ENCODE measurements at places on chromosomes 7 and 10. TPM values are rescaled to one million over a fixed set of nuclear protein-coding genes. Genes with fewer than 3 reads are reported as not detected.

DTX2 gene
- 21.6 TPM for total RNA-seq

DNA sequence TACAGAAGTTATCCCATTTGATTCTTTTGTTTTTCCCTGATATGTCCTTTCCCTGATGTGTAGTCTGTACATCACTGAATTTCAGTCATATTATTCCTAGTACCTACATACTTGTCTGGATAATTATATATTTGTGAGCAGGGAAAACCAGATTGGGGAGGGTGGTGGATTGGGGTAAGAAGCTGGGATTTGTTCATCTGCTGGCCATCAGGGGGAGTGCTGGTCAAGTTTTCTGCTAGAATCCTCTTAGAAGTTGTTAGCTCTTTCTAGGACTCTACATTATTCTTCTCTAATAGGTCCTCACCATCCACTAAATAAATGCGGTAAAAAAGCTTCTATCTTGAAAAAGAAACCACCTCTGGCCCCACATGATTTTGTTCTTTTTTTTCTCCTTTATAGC is 232.7 kb upstream of the TAC1 start:
- H3K4me1 ChIP-seq = no peaks in the 10 kb centered on the region
- H3K27ac ChIP-seq = no peak overlapping the region
- H3K27me3 ChIP-seq = no peaks in the 10 kb centered on the region
- no peaks in the 10 kb centered on the region for H3K36me3 ChIP-seq
- peak; percentile 38 for DNase-seq
- H3K4me3 ChIP-seq = no peak overlapping the region

SRI gene
- total RNA-seq = 141 TPM

PPP3CB gene
- total RNA-seq = 36.1 TPM

ASIC3 gene
- total RNA-seq = 1.9 TPM

GRCh38 chr7:105963038-105963667 is at the start of gene CDHR3:
Gene CDHR3, plus strand, starts transcription at chr7:105963264. Its CDS starts 55 bp downstream, at chr7:105963319.
- no peaks in the 10 kb centered on the region for H3K4me1 ChIP-seq
- no peaks in the 10 kb centered on the region for H3K36me3 ChIP-seq
- DNase-seq = no peak
- H3K4me3 ChIP-seq = no peak within 1 kb of the TSS
- H3K27me3 ChIP-seq = no peaks in the 10 kb centered on the region

Data from kidney (tissue), 22 donors.